GM12891 (cell line): ENCODE measurements at places on chromosomes 2 and 18.

DNA sequence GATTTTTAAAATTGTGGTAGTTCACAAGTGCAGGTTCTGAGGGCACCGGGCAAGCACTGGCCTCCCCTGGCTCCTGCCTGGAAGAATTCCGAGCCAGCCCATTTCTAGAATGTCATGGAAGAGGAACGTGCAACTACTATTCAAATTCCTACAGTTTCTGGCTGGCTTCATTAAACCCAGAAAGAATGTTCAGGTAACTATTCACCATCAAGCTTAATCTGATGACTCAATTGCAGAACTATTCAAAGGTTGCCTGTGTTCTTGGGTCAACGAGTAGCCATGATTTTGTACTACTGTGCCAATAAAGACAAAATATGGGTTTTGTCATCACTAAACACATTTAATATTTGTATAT lies 14.3 kb upstream of the MFF start:
- DNase-seq = no peak

- no peak for DNase-seq
Observed at GRCh38 chr2:120602251-120602650, 133.4 kb upstream of the GLI2 start.

DNA sequence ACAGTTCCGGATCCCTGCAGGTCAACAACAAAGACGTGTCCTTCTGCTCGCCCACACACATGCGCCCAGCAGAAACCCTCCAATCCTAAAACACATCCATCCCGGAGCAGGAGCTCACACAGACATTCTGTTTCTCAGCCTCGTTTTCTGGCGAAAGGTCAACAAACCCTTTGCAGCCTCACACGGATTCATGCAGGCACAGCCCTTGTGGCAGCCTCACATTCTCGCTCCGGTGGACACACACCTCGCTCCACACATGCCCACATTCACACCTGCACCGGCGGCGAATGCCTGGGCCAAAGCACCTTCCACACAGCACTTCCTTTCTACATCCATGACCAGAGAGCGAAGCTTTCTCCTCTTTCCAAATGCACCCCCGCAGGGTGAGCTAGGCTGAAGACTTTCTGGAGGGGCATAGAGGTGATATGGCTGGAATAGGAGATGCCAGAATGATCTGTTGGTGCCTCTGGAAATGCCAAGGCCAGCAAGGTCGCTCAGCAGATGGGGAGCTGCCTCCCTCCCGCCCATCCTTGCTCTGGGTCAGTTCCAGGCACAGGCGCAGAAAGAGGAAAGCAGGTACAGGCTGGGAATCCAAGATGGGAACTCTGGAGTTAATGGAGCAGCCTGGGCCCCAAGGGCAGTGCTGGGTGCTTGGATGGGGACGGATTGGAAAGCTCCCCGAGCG lies 88.8 kb downstream of the CELF4 start:
- DNase-seq = no peak

DNA sequence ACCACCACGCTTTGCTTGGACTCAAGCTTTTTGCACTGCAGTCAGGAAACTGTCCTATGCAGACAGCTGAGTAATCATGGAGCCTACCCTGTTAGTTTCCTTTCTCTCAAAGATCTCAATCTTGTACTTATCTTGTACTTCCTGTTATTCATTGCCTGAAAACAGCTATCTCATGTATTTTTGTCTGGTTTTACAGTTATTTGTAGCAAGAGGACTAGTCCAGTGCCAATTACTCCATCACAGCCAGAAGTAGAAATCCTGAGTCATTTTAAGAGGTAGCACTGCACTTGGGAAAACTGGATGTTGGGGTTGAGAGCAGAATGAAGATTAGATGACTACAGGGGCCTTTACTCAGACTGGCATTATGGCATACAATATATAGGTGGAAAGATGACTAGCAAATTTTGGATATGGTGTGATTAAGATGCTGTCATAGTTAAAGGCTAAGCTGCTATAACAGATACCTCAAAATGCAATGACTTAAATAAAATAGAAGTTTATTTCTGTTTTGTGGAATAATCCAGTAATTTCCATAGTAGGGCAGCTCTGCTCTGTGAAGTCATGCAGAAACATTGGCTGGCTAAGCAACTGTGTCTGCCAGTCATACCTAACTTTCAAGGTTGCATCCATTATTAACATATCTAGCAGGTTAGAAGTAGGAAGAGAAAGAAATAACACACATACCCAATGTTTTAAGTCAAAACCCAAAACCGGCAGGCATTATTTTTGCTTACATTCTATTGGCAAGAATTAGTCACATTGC lies 21.1 kb upstream of the CHMP3 start:
- no peak for DNase-seq

DNA sequence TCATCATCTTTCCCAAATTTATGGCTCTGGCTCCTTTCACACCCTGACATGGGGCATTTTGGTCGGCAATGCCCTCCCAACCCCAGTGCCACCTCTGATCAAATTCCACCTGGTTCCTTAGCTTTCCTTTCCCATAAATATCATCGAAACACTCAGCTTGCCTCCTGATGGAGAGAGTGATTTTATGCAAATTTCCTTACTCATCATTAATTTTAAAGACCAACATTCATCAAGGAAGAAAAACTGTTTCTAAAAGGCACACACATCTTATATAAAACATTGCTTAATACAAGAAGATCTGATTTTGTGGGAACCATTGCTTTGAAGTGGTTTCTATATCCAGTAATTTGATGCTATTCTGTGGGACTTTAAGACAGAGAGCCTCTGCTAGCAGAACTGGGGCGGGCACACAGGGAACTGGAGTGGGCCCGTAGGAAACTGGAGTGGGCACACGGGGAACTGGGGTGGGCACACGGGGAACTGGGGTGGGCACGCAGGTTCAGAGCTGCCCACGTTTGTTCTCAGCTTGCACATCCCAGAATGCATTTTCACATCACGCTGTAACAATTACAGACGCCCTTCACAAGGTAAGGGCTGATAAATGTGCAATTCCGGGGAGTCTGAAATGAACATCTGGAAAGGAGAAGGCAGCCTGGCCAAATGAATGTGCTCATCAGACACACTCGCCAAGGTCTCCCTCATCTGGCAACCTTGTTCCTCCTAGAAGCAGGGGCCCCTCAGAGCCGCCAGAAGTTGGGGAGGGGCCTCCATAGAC lies 174.2 kb downstream of the RTP5 start:
- no peak for DNase-seq

GRCh38 chr2:23542230-23542789 lies 157.3 kb downstream of the KLHL29 start:
- DNase-seq = no peak

GRCh38 chr2:37357069-37357468 lies 12.6 kb downstream of the QPCT start:
- no peak for DNase-seq

DNA sequence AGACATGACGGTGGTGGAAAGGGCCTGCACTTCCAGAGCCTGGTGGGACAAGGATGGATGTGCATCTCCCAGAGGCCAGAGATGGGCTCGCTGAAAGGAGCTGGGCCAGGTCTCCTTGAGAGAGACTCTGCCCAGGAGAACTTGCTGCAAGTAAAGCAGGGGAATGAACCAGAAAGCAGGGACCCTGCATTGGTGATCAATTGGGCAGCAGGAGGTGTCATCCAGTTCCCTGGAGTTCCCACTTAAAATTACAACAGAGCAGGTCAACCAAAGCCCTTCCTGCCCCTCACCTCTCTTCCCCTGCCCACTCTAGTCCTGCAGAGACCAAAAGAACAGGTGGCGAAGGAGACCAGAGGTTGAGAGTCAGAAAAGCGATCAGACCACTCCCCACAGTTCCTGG lies 69.7 kb upstream of the CAB39 start:
- DNase-seq = no peak

DNA sequence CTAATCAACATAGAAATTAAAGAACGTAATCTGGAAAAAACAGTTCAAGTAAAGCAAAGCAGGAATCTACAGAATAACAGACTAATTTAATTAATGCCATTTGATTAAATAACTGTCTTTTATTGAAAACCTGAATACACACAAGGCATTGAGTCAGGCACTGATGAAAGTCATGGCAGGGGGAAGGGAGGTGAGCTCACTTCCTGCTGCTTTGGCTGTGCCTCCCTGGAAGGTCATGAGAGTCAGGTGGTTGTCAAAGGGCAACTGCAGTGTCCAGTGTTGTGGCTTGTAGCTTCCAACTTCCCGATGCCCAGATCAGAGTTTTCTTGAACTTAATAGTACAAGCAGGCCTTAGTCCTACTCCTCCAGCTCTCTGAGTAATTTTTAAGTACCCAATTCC lies 180.9 kb downstream of the PID1 start:
- DNase-seq = no peak

- DNase-seq = no peak
Observed at GRCh38 chr18:66999003-66999402, 395.1 kb upstream of the CDH19 start.

DNA sequence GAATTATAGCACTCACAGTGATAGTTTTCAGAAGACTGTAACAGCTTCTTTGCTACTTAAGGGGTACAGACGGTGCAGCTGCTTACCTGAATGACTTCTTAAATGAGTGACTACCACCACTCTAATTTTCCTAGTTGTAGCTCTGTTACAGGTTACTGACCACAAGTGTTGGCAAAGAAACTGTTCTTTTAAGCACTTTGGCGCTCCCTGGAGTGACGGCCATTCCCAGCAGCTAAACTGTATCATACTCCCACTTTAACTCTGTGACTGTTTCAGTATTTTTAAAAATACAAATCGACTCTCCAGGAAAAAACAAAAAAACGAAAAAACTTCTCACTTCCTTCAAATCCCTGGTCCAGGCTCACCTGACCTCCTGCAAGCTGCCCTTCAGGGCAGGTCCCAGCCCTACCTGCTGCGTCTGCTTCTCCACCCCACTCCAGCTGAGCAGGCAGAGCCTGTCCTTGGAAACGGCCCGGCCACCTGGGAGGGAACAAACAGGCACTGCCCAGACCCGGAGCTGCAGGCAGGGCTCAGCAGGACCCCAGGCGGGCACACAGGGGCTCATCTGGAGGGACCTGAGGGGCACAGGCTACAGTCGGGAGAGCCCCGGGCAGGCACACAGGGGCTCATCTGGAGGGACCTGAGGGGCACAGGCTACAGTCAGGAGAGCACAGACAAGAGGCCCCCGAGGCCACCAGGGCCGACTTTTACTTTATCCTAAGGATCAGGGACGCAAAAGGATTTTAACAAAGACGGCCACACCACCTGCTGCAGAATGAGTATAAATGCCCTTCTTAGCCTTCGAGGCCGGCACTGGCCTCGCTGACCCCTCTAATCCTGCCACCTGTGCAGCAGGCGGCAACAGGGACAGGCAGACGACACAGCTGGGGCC lies 24.5 kb downstream of the SLC66A2 start:
- DNase-seq = no peak

GRCh38 chr2:8833853-8834252 lies 3.6 kb downstream of the KIDINS220 start:
- no peak for DNase-seq

DNA sequence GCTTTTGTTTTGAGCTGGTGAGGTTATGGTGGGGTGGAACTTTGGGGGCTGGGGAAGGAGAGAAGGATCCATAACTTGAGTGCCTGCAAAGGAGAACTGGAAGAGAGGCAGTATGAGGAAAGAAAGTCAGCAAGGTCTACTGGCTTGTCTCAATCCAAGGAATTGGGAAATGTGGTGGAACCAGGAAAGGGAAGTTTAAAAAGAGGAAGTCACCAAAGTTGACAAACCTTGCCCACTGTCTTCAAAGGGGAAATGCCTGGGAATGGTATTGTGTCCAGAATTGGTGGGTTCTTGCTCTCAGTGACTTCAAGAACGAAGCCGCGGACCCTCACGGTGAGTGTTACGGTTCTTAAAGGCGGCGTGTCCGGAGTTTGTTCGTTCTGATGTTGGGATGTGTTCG lies 304.1 kb upstream of the FAM98A start:
- no peak for DNase-seq

DNA sequence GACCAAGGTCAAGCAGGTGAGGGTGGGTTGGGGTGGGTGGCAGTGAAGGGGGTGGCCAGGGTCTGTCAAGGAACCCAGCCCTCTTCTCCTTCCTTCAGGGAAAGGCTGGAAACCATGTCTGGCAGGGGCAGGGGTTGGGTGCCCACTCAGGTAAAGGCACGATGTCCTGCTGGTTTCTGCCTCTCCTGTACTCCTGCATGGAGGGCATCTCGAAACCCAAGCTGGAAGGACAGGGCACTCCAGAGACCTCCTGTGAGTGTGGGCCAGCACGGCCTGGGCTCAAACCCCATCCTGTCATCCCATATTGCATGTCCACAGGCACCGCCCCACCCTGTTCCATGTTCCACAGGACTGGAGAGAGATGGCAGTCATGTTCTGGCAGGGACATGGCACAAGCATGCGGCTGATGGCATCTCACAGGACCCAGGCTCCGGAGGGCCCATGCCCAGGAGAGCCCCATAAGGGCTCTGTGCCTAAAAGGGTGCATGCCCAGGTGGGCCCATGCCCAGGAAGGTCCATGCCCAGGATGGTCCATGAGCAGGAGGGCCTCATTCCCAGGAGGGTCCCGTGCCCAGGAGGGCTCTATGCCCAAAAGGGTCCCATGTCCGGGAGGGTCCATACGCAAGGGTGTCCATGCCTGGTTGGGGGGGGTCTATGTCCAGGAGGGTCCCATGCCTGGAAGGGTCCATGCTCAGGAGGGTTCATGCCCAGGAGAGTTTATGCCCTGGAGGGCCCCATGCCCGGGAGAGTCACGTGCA lies 6.4 kb downstream of the GPR35 start:
- DNase-seq = no peak

GRCh38 chr2:100045000-100045399 lies 97.4 kb downstream of the AFF3 start:
- DNase-seq = no peak

DNA sequence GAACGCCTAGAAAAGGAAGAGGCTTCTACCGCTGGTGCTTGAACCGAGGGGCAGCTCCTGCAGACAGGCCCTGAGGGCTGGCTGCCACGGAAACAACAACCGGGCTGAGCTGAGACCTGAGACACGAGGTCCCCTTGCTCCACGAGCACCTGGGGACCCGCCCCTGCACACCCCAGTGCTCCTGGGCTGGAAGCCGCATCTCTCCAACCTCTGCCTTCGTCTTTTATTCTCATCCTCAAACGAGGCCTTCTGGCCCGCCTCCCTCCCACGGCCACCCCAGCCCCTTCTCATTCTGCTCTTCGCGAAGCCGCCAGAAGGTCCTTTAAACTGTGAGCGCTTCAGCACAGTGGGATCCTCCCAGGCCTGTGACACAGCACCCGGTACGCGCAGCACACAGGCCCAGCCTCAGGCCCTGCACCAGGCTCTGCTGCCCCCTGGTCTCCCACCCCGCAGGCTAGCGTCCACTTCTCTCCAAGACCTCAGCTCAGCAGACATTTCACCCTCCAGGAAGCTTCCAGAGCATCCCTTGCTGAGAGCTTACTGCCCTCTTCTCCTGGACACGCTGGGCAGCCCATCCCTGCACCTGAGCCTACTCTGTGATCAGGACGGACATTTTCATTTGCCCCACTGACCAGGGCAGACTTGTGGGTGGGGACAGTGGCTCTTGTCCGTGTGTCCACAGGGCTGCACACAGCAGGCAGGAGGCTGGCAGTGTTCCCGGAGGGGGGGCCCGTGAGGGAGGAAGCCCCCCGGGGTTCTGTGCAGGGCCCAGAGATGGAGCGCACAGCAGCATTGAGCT lies 149.7 kb downstream of the PXDN start:
- no peak for DNase-seq

DNA sequence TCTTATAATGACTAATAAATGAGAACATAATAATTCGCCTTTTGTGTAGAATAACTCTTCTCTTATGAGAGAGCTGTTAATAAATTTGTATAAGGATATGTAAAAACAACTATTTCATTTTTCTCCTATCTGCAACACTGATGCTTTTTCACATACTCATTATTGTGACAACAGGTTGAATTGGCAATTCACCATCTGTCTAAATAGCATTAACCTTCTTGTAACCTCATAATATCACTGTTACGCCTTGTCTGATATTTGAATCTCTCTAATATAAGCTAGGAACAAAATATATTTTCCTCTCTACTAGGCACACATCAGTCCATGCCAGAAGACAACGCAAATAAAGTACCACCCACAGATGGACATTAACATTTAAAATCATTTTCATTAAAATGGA lies 938.9 kb downstream of the CPS1 start:
- no peak for DNase-seq
